ENCODE measurements at places on chromosomes 4 and X. TPM values are rescaled to one million over a fixed set of nuclear protein-coding genes. Genes with fewer than 3 reads are reported as not detected.
A peak's percentile ranks its signal among the peaks of the same experiment; 100 is the strongest.

GRCh38 chr4:97548943-97549583 lies 594.2 kb downstream of the STPG2 start:
- DNase-seq, result no peak

GRCh38 chrX:15416133-15416993 lies 32.1 kb upstream of the VEGFD start:
- no peak for DNase-seq

- DNase-seq, result no peak
These were observed 104.4 kb upstream of the CBR4 start for GRCh38 chr4:169114341-169114974.

GRCh38 chrX:130393451-130394074 lies 8.1 kb upstream of the GPR119 start:
- DNase-seq, result peak; percentile 15

DNA sequence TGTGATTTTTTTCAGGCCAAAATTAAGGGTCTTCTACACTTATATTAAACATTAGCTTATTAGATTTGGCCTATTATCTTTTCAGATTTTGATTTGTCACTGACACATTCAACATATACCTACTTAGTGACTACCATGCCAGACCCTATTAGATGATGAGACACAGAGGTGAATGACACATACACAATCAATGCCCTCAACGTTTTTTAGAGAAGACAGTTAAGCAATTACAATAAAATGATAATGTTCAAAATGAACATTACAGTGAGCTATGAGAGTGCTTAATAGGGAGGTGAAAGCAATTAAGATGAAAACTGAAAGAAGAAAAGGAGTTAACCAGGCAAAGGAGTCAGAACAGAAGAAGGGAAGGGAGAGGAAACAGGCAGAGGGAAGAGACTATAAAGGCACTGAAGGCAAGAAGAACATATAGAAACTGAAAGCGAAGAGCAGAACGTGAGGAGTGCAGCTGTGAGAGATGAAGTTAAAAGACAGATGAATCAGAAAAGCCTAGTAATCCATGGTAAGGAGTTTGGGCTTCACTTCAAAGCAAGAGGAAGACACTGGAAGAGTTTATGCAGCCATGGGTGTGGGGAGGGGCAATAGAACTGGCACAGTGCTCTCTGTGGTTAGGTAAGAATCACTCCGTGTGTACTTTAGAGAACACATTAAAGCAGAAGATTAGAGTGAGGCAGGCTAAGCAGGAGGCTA lies 119.0 kb downstream of the REELD1 start:
- no peak for DNase-seq

DNA sequence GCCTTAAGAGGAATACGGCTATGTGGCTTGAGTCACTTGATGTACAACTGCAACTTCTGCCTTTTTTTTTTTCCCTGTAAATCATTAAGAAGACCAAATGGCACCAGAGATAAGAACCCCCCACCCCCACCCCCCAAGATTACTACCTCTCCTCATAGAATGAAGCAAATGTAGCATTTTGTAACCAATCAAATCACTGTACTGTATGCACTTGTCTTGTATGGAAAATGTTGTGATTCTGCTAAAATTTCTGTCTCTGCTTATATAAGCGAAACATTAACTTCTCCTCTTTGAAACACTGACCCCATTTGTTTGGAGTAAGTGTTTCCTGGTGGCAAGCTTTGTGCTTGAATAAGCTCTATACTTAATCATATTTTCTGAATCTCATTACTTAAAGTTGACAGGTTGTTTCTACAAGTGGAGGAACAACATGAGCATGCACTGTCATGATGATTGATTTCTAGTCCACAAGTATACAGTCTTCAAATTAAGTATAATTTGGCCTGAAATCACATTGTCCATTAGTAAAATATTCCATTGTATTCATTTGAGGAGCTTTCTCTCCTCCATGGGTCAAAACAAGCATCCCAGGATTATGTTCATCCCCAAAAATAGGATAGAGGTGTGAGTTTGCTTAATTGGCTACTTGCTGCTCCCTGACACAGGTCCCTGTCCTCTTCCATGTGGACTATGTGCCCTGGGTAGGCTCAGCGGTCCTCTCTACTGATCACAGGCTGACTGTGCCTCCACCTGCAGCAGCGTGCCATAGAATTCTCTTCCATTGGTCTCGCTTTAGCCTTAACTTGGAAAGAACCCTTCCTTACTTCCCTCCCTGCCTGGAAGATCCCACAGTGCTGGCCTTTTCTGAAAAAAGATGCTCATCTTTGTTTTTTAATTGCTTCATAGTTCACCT lies 104.0 kb upstream of the BMP2K start:
- DNase-seq, result no peak

GRCh38 chrX:46376246-46376885 lies 168.9 kb downstream of the ZNF674 start:
- DNase-seq, result peak; percentile 14

DNA sequence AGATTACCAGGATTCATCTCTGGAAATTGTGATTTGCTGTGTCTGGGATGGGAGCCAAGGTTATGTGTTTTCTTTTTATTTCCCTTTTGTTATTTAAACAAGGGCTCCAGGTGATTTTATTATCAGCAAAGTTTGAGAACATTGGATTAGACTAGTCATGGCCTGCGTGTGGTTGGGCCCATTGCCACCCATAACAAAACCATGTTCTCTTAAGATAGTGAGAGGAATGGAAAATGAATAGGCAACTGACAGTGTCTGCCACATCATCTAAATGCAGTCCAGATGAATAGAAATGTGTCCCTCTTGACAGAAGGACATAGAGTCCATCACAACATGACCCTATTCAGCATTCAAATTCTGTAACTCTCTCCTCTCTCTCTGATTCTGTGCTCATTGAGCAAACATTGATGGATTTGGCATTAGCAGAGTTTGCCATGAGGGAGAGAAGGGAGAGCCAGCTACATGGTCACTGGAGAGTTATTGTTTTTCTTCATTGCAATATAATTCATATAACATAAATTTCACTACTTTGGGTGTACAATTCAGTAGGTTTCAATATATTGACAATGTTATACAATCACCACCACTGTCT lies 11.7 kb downstream of the XK start:
- no peak for DNase-seq

DNA sequence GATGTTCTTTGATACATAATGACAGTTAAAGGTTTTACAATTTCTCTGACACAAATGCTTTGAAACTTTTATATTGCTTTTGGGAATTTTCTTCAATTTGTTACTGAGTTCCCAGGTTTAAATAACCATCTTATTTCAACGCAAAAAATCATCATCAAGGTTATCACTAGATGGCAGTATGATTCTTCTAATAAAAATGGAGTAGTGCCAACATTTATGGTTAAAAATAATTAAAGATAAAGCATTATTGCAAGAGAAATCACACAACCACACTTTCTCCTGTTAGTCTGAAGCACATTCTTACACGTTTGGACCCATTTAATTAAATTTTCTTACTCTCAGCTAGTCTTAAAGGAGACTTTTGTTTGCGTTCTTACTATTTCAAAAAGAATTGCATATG lies 611.3 kb upstream of the CPXCR1 start:
- no peak for DNase-seq

- DNase-seq, result no peak
These were observed 333.8 kb upstream of the PCDH7 start for GRCh38 chr4:30386266-30386895.

HSFX2 gene
- 1.1 TPM for polyA plus RNA-seq

TEC gene
- polyA plus RNA-seq, result 5.5 TPM

HPSE gene
- polyA plus RNA-seq, result 1.2 TPM

HOPX gene
- polyA plus RNA-seq, result 15.8 TPM

FAM184B gene
- 0.89 TPM for polyA plus RNA-seq

CORIN gene
- 5.8 TPM for polyA plus RNA-seq
